Diencephalon (tissue), 1 donor: ENCODE measurements at places on chromosomes 11 and 22. TPM values are rescaled to one million over a fixed set of nuclear protein-coding genes. Genes with fewer than 3 reads are reported as not detected.

Gene CLCF1
- not detected for total RNA-seq

Gene APOA1
- 1.4 TPM for total RNA-seq

Gene PAK1
- 98.0 TPM for total RNA-seq

Gene LYVE1
- 5.8 TPM for total RNA-seq

Gene ACCS
- total RNA-seq: 16.6 TPM

Gene CRYBB2
- total RNA-seq: not detected

Gene KLHL35
- 23.8 TPM for total RNA-seq

Gene CHCHD10
- total RNA-seq: 8.3 TPM

Gene HYLS1
- total RNA-seq: 12.2 TPM

Gene FOSL1
- not detected for total RNA-seq

Gene MS4A8
- not detected for total RNA-seq

Gene DGCR6L
- 42.2 TPM for total RNA-seq

Gene MRE11
- 15.2 TPM for total RNA-seq

Gene SCUBE1
- total RNA-seq: 3.9 TPM

Gene ELFN2
- 16.8 TPM for total RNA-seq

Gene EXT2
- total RNA-seq: 100 TPM

Gene CDC45
- total RNA-seq: 1.8 TPM

Gene RBX1
- 73.8 TPM for total RNA-seq

Gene OR5AR1
- total RNA-seq: not detected
